Activated CD8-positive, alpha-beta memory T cell treated with anti-CD3 and anti-CD28 coated beads for 1 hour (primary cell): ENCODE measurements at places on chromosomes 3 and 15.

- no peak for DNase-seq
These were observed 79.7 kb downstream of the PEAK1 start for GRCh38 chr15:77340245-77340644.

DNA sequence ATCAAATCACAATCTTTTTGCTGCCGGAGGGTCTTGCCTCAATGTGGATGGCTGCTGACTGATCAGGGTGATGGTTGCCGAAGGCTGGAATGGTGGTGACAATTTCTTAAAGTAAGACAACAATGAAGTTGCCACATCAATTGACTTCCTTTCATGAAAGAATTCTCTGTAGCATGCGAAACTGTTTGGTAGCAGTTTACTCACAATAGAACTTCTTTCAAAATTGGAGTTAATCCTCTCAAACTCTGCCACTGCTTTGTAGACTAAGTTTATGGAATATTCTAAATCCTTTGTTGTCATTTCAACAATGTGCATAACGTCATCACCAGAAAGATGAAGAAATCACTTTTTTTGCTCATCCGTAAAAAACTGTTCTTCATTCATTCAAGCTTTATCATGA, 65.8 kb downstream of the B3GNT5 start:
- no peak for DNase-seq

- DNase-seq, result no peak
These were observed at the start of gene CCDC9B for GRCh38 chr15:40340740-40341400. TSS of gene CCDC9B (minus strand) at chr15:40340939. CDS start at chr15:40340819, 120 bp downstream.

- DNase-seq, result no peak
These were observed 248.7 kb upstream of the C2CD4B start for GRCh38 chr15:62413786-62414185.

DNA sequence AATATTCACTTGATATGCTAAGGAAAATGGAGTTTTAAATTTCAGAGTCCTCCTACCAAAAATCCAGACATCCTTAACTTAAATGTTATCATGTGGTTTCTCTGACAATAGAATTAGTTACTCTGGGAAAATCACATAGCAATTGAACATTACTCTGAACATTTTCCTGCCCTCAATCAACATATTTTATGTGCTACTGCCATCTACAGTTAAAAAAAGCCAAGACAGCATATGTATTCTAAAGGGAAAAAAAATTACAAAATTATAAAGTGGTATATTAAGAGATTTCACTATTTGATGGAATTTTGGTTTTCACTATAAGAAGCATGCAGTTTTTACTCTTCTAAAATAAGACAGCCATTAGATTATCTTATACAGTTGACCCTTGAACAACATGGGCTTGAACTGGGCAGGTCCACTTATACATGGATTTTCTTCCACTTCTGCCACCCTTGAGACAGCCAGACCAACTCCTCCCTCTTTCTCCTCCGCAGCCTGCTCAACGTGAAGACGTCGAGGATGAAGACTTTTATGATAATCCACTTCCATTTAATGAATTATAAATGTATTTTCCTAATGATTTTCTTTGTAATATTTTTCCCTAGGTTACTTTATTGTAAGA, 122.3 kb downstream of the ATP1B3 start:
- no peak for DNase-seq

DNA sequence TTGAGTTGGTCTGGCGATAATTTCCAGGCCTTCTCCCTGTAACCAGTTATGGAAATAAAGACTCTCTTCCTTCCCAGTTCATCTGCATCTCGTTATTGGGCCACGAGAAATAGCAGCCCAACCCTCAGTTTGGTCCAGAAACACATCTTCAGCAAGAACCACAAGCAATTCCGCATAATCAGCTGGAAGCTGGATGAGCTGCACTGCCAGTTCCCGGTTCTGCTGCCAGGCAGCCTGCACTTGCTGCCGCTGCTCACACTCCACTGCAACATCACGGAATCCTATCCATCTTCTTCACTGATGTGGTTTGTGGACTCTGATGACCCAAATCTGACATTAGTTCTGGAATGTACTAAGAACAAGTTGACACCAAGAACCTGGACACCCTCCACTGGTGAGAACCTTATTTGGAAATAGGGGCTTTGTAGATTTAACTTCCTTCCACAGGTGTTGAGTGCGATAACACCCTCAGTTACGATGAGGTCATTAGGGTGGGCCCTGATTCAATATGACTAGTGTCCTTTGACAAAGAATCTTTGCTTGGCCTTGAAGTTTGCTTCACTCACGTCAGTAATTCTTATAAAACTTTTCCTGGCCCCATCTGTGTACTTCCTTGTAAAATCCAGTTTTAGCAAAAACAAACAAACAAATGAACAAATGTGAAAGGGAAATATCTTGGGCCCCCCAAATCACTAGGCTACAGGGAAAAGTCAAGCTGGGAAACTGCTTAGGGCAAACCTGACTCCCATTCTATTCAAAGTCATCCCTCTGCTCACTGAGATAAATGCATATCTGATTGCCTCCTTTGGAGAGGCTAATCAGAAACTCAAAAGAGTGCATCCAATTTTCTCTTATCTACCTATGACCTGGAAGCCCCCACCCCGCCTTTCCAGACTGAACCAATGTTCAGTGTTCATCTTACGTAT, 221.9 kb upstream of the PROK2 start:
- DNase-seq, result no peak

- no peak for DNase-seq
These were observed 65.8 kb downstream of the SMARCC1 start for GRCh38 chr3:47715928-47716327.

GRCh38 chr3:147620906-147621305, 211.7 kb downstream of the ZIC1 start:
- DNase-seq, result no peak

DNA sequence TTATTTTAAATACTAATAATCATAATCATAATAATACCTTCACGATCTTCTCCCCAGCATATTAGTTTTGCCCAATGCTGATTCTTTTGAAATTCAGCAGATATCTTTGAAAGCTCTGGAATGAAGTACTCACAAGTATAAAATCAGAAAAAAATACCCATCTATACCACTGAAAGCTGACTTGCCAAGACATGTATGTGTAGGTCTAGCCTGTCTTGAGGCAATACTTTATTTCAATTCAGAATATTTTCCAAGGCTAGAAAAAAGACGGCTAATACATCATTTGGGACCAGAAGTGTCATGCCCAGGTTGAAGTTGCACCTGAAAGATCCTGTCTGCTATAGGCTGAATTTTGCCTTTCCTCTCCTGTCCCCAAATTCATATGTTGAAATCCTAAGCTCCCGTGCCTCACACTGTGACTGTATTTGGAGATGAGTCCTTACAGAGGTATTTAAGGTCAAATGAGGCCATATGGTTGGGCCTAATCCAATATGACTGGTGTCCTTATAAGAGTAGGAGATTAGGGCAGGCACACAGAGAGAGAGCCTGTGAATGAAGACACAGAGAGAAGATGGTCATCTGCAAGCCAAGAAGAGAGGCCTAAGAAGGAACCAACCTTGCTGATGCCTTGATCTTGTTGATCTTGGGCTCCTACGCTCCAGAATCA, 255.9 kb upstream of the CMC1 start:
- DNase-seq, result no peak

GRCh38 chr3:71392251-71392650, 191.3 kb downstream of the FOXP1 start:
- DNase-seq, result no peak

- DNase-seq, result no peak
These were observed 13.9 kb upstream of the RTP1 start for GRCh38 chr3:187183210-187183862.

DNA sequence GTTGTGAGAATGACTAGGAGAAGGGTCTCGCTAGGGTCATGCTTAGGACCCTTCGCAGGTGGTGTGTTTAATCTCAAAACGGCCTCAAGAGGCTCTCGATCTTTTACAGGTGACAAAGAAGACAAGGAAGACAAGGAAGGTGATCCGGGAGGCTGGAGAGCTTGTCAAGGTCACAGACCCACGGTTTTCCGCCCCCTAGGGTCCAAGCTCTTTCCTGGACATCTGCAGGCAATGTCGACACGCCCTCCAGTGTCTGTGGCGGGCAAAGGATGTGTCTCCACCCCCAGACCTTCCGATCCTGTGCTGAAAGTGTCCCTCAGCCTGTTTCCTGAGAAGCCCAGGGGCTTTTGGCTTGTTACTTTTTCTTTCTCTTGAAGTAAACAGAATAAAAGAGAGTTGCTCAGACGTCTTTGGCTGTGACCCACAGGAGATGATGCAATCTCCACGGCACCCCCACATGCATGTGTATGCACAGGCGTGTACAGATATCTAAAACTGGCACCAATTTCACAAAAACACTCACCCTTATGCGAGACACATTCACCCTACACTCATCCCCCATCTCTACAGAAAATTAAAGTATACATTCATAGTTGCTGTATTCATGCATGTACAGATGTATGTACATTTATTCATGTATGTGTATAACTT, 108.8 kb downstream of the KLF13 start:
- DNase-seq, result peak; percentile 62
